ENCODE measurements at places on chromosomes 5 and 9.

- peak; percentile 39 for DNase-seq
Measured at GRCh38 chr9:132426639-132427414, 16.8 kb downstream of the CFAP77 start.

- no peak for DNase-seq
Measured at GRCh38 chr5:22889720-22890119, 36.6 kb upstream of the CDH12 start.

GRCh38 chr5:147223343-147223742 lies 11.5 kb upstream of the STK32A start:
- DNase-seq = no peak

DNA sequence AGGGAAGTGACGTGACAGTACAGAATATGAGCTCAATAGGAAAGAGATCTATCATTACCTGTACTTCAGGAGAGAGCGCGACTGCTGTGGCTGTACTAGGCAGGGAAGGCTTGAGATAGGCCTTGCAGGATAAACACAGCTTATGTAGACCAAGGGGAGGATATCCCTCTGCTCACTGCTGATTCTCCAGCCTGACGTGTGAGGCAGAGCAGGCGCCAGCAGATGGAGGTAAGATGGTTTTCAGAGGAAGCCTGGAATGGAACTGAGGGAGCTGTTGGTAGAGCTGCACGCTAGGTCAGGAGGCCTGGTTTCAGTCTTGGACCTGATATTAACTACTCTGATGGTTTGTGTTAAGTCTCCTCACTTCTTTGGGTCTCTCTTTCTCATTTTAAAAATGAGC lies 291.4 kb downstream of the YTHDC2 start:
- DNase-seq = no peak

GRCh38 chr5:72067682-72068470 lies 39.4 kb upstream of the MAP1B start:
- DNase-seq = peak; percentile 90

GRCh38 chr9:130707225-130707976 lies 13.8 kb downstream of the EXOSC2 start:
- peak; percentile 64 for DNase-seq

- no peak for DNase-seq
Measured at GRCh38 chr9:88653406-88653805, 118.4 kb downstream of the NXNL2 start.

- DNase-seq = no peak
Measured at GRCh38 chr5:142561029-142561428, 124.9 kb downstream of the FGF1 start.
